ENCODE measurements at places on chromosomes 16 and 17.

DNA sequence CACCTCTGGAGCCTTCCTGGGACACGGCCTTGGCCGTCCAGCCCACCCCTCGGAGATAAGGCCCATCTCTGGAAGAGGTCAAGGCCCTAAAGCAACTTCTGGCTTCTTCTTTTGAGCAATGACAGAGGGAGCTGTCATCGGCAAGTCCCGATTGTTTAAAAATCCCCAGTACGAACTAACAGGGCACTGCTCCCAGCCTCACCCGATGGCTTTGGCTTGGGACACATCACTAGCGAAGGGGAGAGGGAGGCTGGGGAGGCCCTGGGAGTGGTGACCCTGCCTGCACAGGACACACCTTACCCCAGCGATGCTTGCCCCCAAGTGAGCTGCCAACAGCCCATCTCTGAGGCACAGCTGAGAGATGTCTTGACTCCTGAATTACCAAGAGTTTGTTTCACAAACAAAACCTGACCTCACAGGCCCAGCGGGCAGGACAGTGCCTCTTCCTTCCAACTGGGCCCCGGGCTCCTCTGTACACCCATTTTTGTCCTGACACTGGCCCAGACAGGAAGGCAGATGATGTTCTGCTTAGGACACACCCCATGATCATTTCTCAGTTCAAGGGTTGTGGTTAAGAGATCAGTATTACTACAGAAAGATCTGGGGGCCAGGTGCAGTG lies 4.8 kb downstream of the SYNGR2 start:
- no peak for DNase-seq

DNA sequence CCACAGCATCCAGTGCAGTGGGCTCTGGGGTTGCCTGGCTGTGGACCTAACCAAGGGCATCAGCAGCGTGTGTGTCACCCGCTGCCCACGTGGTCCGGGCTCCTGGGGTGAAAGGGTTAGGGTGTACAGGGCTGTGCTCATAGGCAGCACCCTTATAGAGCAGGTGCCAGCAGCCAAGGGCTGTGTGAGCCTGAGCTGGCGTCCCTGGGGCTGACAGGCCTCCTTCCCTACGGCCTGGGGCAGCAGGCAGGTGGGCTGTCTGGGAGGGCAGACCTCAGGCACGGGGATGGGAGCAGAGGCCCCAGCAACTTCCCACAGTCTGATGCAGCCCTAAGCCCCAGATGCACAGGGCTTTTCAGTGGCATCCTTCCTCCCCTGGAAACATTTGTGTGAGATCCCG lies 13.9 kb downstream of the CD300A start:
- DNase-seq: no peak

DNA sequence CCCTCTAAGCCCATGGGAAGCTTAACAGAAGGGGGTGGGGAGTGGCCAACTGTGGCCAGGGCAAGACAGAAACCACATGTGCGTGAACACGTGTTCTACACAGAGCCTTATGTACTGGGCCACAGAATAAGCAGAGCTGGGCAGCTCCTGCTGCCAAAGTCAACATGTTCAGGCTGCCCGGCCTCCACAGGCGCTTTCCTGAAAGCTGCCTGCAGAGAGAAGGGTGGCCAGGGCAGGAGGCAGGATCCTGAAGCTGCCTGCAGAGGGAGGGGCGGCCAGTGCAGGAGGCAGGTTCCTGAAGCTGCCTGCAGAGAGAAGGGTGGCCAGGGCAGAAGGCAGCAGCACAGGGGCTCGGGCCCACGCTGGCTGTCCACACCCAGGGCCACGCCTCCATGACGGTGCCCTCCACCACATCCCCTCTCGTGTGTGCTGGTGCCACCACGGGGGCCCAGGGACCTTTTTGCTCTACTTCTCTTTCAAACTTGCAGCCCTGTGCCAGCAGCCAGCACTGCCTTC lies 79.5 kb downstream of the ANKRD11 start:
- DNase-seq: peak; percentile 63

- no peak for DNase-seq
Observed at GRCh38 chr16:75570396-75571065, 4.4 kb downstream of the GABARAPL2 start.

- DNase-seq: no peak
Observed at GRCh38 chr16:23564575-23565363, 7.2 kb downstream of the UBFD1 start.

DNA sequence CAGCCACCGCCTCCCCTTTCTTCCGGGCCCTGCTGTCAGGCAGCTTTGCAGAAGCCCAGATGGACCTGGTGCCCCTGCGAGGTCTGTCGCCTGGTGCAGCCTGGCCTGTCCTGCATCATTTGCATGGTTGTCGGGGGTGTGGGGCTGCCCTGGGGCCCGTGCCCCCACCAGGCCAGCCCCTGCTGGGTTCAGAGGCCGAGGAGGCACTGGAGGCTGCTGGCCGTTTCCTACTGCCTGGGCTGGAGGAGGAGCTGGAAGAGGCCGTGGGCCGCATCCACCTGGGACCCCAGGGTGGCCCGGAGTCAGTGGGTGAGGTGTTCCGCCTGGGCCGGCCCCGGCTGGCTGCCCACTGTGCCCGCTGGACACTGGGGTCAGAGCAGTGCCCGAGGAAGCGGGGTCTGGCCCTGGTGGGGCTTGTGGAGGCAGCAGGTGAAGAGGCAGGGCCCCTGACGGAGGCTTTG lies 5.5 kb upstream of the TGFB1I1 start:
- DNase-seq: no peak

DNA sequence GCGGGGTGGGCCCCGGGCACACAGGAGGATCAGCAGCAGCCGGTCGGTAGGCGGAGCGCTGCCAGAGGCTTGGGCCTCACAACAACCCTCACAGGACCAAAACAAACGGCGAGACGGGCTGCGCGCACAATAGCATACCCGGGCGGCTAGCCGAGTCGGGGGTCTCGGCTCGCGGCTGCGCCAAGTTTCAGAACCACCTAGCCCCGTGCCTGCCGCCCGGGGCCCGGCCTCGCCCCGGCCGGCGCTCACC lies 732 bp downstream of the ULK2 start:
- DNase-seq: no peak

DNA sequence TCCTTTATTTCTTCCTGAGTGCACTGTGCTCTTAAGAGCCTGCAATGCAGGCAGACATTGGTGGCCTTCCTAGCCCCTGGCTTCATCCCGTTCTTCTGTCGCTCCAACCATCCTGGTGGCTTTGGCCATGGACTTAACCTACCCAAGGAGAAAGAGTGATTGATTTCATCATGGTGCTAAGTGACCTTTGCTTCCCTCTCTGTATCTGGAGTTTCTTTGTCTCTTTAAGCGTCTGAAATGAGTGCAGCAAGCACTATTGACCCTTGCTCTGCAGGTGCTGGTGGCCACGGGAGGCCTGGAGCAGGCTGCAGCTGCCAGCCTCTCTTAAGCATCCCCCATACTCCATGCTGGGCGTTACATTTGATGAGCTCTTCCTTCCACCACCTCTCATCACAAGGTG lies 60.5 kb downstream of the RAP1GAP2 start:
- DNase-seq: no peak

All from amniotic stem cell (primary cell).